GM20000 (cell line): ENCODE measurements at places on chromosomes 7 and 10.

- DNase-seq = peak; percentile 27
Observed at GRCh38 chr7:105015390-105015965, 1.5 kb downstream of the KMT2E start.

DNA sequence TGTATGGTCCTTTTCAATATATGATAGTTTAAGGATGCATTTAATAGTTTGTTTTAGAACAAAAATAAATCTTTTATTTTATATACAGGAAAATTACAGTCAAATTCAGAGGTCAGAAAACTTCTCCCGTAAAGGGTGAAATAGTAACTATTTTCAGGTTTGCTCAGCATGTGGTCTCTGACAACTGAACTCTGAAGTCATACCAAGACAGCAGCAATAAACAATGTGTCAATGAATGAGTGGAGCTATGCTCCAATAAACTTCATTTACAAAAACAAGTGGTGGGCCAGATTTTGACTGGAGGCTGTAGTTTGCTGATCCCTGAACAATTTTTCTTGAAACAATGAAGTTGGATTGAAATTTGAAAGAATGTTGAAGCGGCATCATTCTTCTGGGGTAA is 123.6 kb downstream of the ZNF248 start:
- DNase-seq = no peak

GRCh38 chr7:91827169-91827568 is 53.3 kb downstream of the MTERF1 start:
- DNase-seq = no peak

- peak; percentile 1 for DNase-seq
Observed at GRCh38 chr7:45726883-45727282, 146.0 kb downstream of the CCDC201 start.

DNA sequence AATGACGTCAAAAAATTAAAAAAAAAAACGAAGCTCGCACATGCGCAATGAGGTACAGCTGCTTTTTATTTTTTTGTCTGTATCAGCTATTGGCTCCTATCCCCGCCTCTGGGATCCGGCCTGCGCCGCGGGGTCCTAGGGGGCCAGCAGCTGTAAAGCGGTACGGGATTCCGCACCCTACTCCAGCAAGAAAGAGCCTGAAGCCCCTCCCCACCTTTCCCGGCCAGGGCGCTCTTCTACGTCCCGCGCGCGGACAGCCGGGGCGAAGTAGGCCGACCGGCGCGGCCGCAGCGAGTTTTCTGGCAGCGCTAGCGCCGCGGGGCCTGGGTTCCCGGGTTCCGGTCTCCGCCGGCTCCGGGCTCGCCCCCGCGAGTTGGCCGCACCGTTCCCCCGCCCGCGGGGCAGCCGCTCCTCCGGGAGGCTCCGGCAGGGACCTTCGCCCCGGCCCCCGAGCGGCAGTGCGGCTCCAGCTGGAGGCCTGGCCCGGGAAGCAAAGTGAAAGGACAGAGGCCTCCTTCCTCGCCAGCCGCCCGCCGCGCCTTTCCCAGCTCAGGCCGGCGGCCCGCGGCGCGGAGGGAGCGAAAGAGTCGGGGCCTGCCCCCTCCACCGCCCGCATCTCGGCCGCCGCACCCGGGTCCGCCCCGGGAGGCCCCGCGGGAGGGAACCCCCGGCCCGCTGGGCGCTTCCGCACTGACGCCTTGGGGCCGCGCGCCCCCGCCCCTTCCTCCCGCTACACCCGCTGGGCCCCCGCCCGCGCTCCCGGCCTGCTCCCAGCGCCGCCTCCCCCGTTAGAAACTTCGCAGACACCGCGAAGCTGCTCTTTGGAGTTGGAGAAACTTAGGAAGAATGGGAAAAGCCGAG is 4.7 kb upstream of the SPAG6 start:
- DNase-seq = peak; percentile 85

DNA sequence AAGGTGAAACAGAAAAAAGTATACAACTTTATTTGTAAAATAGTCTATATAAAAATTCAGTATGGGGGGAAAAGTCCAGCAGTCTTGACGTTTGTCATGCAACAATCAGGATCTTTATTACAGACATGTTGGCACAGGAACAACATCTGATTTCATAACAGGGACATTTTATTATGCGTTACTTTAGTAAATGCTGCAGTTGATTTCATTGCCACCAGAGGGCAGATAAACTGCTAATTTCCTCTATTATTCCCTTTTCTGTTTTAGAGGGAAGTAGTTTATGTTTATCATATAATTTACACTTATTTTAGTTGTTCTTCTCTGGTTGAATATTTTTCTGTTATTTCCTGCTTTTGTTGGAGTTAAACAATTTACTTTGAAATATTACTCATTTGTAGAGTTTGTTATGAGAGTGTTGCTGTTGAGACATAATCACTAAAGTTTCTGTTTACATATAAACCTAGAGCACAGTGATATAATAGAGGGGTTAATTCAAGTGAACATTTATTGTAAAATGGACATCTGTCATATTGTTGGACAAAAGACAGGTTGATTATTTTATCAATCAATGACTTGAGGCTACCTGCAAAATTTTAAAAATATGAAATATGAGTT is 3.3 kb downstream of the PLXDC2 start:
- peak; percentile 30 for DNase-seq

- DNase-seq = no peak
Observed at GRCh38 chr7:102821994-102822747, 73.4 kb downstream of the FAM185A start.

GRCh38 chr10:28694530-28694929 is 17.2 kb downstream of the BAMBI start:
- no peak for DNase-seq

DNA sequence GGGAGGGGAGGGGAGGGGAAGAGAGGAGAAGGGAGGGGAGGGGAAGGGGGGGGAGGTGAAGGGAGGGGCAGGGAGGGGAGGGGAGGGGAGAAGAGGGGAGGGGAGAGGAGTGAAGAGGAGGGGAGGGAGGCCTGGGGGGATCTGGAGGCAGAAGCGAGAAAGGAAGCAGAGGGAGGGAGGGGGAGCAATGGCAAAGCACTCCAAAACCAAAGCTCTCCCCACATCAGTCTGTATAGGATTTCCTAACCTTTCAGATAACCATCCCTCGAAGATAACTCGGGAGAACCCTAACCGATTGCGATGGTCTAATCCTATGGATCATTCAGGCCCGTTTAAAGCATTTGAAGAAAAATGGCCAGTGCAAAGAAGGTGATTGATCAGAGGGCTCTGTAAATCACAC is 19.0 kb downstream of the EBF3 start:
- DNase-seq = no peak

GRCh38 chr7:66281678-66282590 is 76.8 kb downstream of the TPST1 start:
- DNase-seq = no peak

DNA sequence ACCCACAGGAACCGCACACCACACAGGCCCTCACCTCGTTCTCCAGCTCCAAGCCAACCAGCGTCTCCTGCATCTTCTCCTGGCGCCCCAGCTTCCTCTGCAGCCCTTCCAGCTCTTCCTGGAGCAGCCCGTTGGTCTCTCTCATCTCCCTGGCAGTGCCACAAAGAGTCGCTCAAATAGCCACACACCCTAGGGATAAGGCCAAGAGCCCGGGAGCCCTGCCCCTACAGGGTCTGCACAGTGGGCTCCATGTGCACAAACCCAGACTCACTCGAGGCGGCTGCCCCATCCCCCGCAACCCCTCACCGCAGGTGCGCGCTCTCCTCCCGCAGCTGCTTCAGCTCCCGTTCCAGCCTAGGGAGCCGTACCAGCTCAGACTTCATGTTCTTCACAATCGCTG is 16.9 kb downstream of the MAD1L1 start:
- no peak for DNase-seq

- no peak for DNase-seq
Observed at GRCh38 chr7:111528331-111528730, 34.0 kb downstream of the IMMP2L start.

DNA sequence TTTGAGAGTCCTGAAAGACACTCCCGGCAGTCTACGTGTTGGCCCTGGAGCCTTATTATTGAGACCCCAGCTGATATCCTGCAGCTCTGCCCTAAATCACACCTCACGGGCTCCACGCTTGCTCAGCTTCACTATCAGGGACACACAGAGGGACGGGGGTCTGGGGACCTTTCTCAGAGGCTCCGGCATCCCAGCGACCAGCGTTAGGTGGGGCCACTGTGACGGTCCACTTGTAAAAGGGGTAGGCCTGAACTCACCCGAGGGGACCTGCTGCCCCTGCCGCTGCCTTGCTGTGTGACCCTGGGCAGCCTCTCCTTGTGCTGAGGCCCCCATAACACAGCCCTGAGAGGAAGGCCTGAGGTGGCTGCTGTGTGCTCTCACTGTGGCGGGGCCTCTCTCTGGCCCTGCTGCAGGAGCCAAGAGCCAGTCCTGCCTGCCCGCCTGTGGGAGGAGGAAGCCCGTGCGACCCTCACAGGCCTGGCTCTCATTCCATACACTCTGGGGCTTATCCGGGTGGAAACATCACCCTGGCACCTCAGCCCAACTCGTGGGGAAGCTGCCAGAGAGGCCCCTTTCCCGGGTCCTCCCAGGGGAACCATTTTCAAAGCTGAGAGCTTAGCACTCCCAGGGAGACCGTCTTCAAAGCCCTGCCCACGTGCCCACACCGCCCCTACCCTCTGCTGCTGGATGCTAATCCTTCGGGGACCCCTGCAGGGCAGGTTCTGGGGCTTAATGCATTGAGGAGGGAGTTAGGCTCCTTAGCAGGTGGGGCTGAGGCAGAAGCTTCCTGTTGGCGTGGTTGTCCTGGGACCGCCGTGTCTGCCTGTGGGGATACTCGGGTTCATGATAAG is 21.7 kb downstream of the AQP1 start:
- peak; percentile 2 for DNase-seq

DNA sequence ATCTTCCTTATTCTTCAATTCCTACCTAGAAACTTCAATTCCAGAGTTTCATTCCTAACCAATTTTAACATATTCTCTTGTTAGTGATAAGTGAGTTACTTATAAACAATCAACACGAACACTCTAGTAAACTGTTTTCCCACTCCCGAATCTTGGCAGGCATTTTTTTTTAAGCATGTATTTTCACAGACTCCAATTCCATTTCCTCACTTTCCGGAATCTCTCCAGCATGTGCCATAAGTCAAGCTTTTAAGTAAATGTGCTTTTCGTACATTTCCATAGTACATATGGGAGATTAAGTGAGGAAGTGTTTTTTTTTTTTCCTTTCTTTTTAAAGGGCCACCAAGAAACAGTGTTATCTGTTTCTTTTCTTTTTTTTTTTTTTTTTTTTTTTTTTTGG is 89.1 kb downstream of the FGFR2 start:
- no peak for DNase-seq

DNA sequence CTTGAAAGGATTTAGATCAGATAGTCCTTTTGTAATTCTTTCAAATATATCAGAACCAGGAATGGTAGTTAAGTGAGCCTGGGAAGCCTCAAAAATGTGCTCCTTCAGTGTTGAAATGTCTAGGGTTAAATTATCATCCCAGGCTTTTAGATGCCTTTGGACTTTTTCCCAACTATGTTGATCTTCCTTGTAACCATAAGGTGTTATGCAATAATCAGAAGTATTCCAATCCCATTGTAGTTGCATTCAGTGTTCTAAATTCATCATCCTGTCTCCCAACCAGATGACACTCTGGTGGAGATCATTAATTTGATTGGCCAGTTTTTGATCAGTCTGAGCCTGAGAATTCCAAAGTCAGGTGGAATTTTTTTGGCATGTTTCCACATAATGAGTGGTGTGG is 35.1 kb upstream of the AKR1C2 start:
- DNase-seq = no peak

DNA sequence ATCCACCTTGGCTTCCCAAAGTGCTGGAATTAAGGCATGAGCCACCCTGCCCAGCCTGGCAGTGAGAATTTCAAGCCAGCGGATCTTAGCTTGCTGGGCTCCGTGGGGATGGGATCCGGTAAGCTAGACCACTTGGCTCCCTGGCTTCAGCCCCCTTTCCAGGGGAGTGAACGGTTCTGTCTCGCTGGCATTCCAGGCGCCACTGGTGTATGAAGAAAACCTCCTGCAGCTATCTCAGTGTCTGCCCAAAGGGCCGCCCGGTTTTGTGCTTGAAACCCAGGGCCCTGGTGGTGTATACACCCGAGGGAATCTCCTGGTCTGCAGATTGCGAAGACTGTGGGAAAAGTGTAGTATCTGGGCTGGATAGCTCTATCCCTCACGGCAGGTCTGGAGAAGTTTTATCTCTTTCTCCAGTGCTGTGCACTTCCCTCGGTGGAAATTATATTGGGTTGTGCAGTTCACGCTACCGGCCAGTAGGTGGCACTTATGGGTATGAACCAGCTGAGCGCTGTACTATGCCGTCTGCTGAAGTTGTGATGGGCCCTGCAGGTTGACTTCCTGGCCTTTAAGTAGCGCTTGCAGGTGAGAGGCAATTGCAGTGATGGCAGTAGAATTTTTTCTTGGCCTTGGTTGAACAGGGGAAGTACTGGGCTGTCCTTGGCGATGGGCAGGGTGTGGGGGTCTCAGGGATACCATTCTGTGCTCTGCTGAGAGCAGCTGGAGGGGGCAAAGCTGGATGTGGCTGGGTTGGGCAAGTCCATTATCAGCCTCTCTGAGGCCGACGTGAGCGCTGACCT is 138.0 kb upstream of the MTPN start:
- peak; percentile 71 for DNase-seq

DNA sequence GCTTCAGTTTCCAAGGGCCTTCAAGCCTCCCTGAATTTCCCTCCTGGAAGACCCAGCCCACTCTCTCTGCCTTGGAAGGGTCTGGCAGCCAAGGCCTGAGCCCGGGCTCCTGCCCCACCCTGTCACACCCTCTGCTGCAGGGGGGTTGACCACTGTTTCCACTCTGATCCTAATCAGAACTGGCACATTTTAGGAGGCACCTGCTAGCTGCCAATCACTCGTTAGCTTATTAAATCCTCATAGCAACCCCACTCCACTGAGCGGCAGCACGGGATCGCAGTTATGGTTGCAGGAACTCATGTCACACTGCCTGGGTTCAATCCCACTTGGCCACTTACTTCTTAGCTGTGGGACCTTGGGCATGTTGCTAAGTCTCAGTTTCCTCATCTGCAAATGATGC is 12.9 kb downstream of the HSPB1 start:
- no peak for DNase-seq

DNA sequence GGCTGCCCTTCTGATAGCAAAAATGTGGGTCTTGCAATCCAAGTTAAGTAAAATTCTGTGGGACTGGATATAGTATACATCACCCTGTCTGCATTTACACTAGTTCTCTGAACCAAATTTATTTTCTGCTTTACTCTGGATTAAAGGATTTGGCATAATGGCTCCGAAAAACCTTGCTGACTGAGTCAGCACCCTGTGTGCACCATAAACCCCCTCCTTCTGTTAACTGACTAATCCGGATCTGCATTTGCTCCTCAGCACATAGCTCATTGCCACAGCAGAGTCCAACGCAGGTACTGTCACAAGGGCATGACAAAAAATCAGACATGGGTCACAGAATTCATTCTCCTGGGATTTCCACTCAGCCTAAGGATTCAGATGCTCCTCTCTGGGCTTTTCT is 1.3 kb downstream of the OR2A5 start:
- no peak for DNase-seq

GRCh38 chr10:11697718-11698527 is 44.3 kb upstream of the ECHDC3 start:
- DNase-seq = no peak

- DNase-seq = no peak
Observed at GRCh38 chr10:111146025-111146640, 69.3 kb downstream of the ADRA2A start.

- DNase-seq = no peak
Observed at GRCh38 chr7:77831481-77831880, 32.9 kb downstream of the PHTF2 start.
